ENCODE measurements at places on chromosomes 12 and 14.
A peak's percentile ranks its signal among the peaks of the same experiment; 100 is the strongest.

GRCh38 chr12:2413999-2414792, 361.4 kb downstream of the CACNA1C start:
- no peak for DNase-seq

GRCh38 chr12:28568704-28569103, 378.4 kb downstream of the CCDC91 start:
- no peak for DNase-seq

GRCh38 chr14:68669111-68669511, 123.8 kb downstream of the ZFP36L1 start:
- DNase-seq: no peak

- DNase-seq: no peak
Measured at GRCh38 chr14:75283162-75283832, 4.7 kb downstream of the FOS start.

DNA sequence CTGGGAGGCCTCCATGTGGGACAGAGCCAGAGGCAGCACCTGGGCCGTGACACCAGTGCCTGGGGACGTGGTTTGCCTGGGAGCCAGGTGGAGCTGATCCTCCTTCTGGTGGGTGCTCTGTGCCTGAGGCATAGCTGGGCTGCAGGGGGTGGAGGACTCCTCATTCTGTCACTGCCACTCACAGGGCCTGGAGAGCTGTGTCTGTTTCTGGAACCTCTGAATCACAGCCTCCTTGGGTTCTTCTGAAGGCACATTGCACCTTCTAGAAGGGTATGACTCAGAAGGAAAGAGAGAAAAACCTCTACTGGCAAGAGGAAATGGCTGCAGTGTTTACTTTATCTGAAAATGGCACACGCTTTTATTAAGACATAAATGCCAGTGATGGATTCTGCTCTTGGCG, 659.8 kb downstream of the VRK1 start:
- peak; percentile 57 for DNase-seq
